Activated T-cell treated with anti-CD3 and anti-CD28 coated beads, Interleukin-2, amount 50 U/mL, for 1 hour (primary cell): ENCODE measurements at places on chromosomes 5 and 9.

DNA sequence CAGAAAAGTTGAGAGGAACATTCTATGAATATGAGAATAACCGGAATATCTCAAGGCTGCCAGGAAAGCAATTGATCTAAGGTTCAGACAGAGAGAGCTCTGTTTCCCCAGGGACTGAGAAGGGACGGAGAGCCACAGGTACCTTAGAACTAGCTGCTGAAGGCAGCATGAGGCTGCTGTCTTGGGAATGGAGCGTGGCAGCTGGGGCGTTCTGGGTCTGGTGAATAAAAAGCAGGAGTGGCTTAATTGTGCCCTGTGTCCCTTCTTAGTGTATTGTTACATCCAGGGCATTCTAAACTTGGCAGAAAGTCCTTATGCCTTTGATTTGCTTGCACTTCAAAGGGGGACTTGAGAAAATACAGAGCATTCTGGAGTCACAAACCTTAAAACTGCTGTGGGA lies 434.5 kb downstream of the KDM4C start:
- DNase-seq: no peak

- DNase-seq: no peak
These were observed 963 bp upstream of the HTR1A start for GRCh38 chr5:63963080-63963735.

DNA sequence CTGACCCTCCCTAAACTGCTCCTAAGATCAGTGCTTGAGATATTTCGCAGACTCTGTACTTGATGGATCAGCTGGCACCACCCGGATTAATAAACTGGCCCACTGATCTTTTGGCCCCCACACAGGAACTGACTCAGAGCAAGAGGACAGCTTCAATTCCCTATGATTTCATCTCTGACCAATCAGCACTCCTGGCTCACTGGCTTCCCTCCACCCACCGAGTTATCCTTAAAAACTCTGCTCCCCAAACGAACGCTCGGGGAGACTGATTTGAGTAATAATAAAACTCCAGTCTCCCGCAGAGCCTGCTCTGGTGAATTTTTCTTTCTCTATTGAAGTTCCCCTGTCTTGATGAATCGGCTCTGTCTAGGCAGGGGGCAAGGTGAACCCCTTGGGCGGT lies 36.5 kb upstream of the CD180 start:
- no peak for DNase-seq

GRCh38 chr9:76717613-76718012 lies 46.6 kb upstream of the PCA3 start:
- no peak for DNase-seq

GRCh38 chr5:157729858-157730257 lies 1.4 kb upstream of the THG1L start:
- DNase-seq: no peak

GRCh38 chr5:180598316-180598701 lies 7.0 kb upstream of the SCGB3A1 start:
- DNase-seq: no peak
